NCI-H1930 (cell line): ENCODE measurements at places on chromosomes 2 and 18.
A peak's percentile ranks its signal among the peaks of the same experiment; 100 is the strongest.

- no peak for DNase-seq
Measured at GRCh38 chr2:178301649-178302238, 107.4 kb downstream of the OSBPL6 start.

- no peak for DNase-seq
Measured at GRCh38 chr2:37740164-37740739, 68.8 kb upstream of the CDC42EP3 start.

GRCh38 chr2:38400513-38400912 lies 23.4 kb upstream of the ATL2 start:
- DNase-seq, result no peak

- no peak for DNase-seq
Measured at GRCh38 chr2:238160206-238161129, 1.7 kb downstream of the ERFE start.

- DNase-seq, result no peak
Measured at GRCh38 chr2:64220265-64220664, 76.0 kb upstream of the PELI1 start.

- no peak for DNase-seq
Measured at GRCh38 chr2:152468899-152469692, 134.1 kb downstream of the FMNL2 start.

DNA sequence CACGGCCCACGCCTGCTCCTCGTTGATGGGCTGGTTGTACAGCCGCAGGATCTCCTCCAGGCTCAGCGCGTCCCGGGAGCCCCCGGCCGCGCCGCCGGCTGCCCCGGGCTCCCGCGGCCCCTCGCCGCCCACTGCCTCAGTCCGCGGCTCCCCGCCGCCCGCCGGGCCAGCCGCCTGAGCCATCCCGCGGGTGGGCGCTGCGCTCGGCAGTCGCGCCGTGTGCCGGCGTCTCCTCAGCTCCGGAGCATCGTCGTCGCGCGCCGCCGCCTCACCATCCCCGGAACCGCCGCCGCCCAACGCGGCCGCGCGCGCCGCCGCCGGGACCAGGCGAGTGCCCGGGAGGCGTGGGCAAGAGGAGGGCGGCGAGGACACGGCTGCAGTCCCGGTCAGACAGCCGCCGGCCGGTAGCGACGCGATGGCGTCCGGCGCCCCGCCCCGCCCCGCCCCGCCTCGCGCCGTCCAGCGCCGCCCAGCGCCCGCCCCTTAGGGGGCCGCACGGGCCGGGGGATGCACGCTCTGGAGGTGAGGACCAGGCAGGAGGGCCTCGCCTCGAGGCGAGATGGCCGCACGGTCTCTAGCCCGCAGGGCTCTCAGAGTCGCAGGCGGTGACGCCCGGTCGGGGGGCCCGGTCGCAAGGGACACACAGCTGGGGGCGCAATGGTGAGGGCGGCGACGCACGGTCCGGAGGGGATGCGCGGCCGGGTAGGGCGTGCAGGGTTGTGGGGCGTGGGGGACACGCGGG lies at the start of gene SPIRE1:
Gene SPIRE1 (minus strand): TSS at position 424 of the 742 bp plus-strand sequence. CDS start 241 bp downstream, at position 183.
- DNase-seq, result peak; percentile 55

GRCh38 chr2:96103187-96103601 lies 13.2 kb downstream of the ADRA2B start:
- no peak for DNase-seq

GRCh38 chr2:42125841-42126594 lies 43.1 kb upstream of the EML4 start:
- DNase-seq, result no peak

DNA sequence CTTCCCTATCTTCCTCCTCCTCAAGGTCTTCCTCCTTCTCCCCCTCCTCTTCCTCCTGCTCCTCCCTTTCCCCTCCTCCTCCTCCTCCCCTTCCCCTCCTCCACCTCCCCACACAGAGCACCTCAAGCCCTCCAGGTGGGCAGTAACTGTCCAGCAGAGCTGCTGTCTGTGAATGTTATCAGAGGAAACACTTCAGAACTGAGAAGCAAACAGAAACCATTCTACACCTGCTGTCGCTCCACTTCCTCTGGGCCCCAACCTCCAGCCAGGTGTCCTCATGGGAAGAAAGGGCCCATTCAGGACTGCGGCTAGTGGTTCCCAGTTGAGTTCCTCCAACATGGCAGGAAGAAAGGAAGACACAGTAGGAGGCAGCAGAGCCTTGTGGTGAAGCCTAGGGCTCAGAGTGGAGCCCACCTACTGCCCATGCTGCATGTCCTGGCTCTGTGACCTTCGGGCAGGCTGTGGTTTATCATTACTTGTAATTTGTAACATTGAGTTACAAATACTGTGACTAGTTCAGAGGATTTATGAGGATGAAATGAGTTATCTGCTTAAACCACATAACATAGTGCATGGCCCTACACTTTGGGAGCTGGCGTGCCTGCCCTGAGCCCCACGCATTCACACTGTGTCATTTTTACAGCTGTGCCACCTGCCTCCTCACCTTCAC lies 165.9 kb upstream of the ID2 start:
- DNase-seq, result no peak
